ENCODE measurements at places on chromosomes 4 and X.

DNA sequence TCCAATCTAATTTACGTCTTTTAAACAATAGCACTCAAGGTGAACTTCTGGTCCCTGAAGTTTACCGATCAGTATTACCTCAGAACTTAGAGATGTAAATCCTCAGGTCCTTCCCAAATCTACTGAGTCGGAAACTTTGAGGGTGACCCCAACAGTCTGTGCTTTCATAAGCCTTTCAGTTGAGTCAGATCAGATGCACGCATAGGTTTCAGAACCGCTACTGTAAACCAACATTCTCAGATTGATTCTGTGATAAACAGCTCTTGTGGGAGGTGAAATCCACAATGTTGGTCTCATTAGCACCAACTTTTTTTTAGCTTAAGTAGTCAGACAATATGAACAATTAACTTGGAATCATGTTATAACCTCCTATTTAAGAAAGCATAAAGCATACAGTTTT is 86.0 kb downstream of the WWC2 start:
- DNase-seq: no peak

- DNase-seq: no peak
Observed at GRCh38 chr4:138310498-138310897, 68.3 kb upstream of the SLC7A11 start.

- peak; percentile 18 for DNase-seq
Observed at GRCh38 chrX:17737710-17737985, 355 bp downstream of the SCML1 start.

DNA sequence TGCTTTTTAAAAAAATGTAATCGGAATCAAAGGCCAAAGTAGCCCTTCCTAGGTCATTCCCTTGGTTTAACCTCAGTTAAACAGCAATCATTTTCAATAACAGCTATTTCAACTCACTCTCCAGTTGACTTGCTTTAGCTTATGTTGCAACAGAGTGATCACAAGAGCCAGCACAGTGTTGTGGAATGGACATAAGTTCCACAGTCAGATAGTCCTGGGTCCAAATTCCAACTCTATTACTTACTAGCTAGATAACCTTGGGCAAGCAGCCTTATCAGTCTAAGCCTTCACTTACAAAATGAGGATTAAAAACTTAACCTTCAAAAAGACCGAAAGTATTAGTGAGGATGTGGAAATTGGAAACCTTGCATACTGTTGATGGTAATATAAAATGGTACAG is 9.2 kb upstream of the GPC3 start:
- DNase-seq: no peak

GRCh38 chrX:119647552-119648420 is 41.6 kb upstream of the NKRF start:
- peak; percentile 39 for DNase-seq

- DNase-seq: no peak
Observed at GRCh38 chr4:40848251-40848650, 98.5 kb downstream of the NSUN7 start.

GRCh38 chr4:82779032-82779431 is 19.6 kb downstream of the SCD5 start:
- no peak for DNase-seq

DNA sequence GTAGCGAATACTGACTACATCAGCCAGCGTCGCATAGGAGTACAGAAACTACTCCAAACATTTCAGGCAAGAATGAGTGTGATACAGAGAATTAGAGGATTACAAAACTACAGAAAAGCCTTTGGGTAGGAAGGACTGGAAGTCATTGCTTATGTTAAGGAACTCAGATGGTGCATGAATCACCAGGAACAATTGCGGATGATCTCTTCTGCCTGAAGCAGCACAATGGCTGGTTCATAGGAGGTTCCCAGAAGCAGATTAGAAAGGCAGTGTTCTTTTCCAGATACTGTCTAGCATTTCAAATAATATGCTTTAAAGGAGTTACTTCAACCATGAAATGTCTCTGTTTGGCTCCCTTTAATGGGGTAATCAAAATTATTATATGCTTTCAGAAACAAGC is 42.5 kb upstream of the MAP9 start:
- DNase-seq: no peak

DNA sequence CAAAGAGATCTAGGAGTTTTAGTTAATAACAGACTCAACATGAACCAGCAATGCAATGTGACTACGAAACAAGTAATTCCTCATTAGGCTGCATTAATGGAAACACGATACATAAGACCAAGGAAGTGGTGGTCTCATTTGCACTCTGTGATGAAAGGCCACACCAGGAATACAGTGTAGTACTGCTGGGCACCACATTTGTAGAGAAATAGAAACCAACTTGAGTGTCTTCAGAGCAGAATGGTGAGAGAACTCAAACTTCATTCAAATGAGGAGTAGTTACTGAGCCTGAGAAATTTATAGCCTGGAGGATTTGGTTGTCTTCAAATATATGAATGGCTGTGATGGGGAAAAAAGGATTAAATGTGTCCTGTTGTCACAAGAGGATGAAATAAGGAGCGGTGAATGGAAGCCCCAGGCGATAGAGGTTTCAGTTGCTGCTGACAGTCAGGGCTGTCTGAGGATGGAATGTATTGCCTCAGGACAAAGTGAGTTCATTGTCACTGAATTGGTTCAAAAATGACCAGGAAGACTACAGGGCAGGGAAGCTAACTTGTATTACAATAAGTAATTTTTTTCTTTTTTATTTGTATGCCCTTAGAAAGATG is 50.9 kb downstream of the NFKB1 start:
- no peak for DNase-seq

GRCh38 chr4:151169223-151169622 is 69.8 kb downstream of the RPS3A start:
- DNase-seq: no peak

DNA sequence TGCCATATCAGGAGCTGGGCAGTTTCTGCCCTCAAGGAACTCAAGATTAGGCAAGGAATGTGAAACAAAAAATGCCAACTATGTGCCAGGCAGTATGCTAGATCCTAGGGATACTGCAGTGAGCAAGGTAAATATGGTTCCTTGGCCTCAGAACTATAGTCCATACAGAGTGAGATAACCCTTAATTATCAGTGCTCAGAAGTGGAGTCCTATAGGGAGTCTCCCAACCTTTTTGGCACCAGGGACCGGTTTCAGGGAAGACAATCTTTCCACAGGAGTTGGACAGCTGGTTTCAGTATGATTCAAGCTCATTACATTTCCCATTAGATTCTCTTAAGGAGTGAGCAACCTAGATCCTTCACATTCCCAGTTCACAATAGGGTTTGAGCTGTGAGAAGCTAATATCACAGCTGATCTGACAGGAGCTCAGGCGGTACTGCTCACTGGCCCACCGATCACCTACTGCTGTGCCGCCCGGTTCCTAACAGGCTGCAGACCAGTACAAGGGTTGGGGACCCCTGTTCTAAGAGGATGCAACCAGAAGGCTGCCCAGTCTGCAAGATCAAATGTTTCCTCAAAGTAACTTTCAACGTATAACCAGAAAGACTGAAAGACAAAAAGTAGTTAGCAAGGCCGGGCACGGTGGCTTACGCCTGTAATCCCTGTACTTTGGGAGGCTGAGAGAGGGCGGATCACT is 1.7 kb upstream of the SRP72 start:
- no peak for DNase-seq

Measured in activated CD4-positive, alpha-beta T cell treated with anti-CD3 and anti-CD28 coated beads, Interleukin-2, amount 50 U/mL, for 1 hour (primary cell).